ENCODE measurements at places on chromosomes 6 and 20.

DNA sequence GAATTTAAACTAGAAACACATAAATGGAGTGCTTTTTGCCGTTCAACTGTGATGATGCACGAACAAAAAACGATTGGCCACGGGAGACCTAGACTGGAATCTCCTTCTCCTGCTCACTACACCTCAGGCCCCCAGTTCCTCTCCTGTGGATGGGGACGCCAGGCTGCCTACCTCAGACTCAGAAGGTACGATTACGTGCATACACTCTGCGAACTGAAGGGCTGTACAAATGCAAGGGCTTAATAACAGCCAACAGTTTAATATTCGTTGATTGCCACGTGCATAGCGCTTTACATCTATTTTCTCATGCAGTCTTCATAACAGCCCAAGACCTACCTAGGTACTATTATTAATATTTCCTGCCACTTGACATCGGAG lies 495 bp upstream of the ARMC2 start:
- DNase-seq = no peak

- DNase-seq = no peak
Measured at GRCh38 chr20:14717134-14717999, 380.0 kb upstream of the FLRT3 start.

DNA sequence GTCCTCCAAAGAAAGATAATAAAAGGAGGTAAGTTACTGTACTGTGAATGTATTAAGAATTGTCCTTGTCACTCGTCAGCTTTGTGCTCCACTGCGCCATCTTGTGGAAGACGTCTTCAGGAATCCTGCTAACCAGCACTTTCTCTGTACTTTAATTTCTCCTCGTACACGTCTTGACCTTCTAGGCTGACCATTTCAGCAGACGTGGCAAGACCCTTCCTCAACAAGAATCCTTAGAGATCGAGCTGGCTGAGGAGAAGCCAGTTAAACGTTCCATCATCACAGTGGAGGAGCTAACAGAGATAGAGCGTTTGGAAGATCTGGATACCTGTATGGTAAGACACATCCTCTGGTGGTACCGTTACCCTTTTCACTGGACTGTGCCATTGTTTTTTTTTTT lies 95.5 kb upstream of the SCGN start:
- peak; percentile 61 for DNase-seq

GRCh38 chr20:37207171-37207570 lies 27.8 kb upstream of the MROH8 start:
- no peak for DNase-seq

GRCh38 chr20:7226156-7226555 lies 458.7 kb downstream of the BMP2 start:
- DNase-seq = no peak

DNA sequence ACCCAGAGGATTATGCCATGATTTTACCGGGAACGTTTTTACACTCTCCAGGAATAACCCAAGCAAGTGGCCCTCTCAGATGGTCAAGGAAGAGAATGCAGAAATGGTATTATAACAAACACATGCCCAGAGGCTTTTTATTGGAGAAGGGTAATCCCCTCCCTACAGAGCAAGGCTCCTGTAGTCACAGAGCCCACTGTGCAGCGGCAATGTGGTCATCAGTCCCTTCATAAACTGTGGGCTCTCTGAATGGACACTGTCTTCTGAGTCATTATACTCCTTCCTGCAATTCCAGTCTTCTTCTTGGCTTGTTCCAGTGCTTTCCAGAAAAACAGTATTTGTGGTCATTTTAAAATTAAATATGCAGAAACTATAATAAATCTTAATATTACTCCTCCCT lies 74.7 kb downstream of the LAMA4 start:
- DNase-seq = no peak

DNA sequence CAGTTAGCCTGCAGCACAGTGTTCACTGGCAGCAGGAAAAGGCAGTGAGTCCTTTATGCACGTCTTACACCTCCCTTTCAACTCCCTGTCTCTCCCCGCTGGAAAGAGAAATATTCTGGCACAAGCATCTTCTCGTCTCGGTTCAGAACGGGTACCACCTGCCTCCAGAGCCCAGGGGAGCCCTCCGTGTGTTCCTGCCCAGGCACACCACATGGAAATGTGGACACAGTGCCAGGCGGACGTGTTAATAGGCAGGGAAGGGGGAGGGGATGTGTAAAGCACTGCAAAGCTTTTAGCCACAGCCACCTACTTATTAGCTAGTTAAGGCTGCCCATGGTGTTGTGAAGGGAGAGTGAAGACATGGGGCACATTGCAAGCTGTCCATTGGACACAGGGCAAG lies 219.7 kb downstream of the FARS2 start:
- DNase-seq = no peak

GRCh38 chr6:26193467-26194328 lies 106.5 kb downstream of the HFE start:
- no peak for DNase-seq

- no peak for DNase-seq
Measured at GRCh38 chr6:129504456-129504855, 205.5 kb downstream of the ARHGAP18 start.

GRCh38 chr6:48184648-48185047 lies 73.7 kb upstream of the PTCHD4 start:
- DNase-seq = no peak

DNA sequence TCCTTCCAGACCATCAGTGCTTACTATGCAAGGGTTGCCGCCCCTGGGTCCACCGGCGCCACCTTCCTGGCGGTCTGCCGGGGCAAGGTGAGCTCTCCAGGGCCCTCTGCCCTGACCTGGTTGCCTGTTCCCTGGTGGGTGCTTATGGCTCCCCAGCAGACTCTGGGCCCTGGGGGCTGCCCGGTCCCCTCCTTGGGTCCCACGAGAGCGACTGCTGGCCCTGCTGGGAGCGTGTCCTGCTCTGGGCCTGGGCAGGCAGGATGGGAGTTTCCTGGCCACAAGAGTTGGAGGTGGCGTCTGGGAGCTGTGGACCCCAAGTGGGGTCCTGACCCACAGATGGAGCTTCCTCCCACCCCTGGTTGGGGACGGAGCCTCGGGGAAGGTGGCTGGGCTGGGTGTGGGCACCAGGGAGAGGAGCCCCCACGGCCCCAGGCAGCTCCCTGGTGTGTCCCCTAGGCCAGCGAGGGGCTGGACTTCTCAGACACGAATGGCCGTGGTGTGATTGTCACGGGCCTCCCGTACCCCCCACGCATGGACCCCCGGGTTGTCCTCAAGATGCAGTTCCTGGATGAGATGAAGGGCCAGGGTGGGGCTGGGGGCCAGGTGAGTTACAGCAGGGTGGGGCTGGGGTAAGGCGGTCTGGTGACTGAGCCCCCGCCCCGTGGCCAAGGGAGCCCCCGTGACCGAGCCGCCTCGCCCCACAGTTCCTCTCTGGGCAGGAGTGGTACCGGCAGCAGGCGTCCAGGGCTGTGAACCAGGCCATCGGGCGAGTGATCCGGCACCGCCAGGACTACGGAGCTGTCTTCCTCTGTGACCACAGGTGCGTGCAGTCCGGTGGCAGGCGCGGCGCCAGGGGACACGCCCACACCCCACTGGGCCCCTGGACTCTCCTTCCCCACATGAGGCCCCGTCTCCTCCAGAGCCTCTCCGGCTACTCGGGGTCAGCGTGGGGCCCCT lies 7.1 kb upstream of the TNFRSF6B start:
- no peak for DNase-seq

DNA sequence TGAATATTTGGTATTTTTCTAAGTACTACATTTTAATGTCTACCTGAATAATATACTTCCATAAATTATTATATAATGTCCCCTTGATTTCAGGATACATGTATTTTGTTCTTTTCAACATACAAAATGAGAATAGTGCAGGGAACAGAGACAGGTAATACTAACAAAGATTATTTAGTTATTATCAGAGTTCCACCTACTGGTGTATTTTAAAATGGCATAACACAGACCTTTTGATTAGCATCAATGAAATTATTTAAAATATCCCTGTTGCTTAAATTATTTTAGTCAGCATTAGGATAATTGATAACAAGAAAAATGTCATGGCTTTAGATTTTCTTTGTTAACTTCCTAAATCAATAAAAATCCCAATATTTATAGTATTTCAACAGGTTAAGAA lies 184.0 kb downstream of the PRDM13 start:
- DNase-seq = no peak

GRCh38 chr6:148790404-148790803 lies 43.6 kb downstream of the UST start:
- no peak for DNase-seq

DNA sequence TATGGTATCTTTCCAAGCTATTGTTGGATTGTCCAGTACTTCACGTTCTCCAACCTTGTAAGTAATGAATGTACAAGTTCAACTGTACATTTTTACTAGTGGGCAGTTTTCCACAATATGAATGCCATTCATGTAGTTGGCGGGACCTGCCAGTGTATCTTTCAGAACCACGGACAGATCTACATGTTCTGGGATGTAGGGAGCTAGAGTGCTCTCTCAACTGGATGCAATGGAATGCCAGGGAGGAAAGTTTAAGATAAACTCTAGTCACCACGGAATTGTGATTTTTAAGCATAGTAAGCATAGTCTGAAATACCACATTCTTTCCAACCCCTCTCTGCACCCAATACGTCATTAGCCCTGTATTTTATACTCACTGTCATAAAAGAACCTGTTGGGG lies 21.5 kb upstream of the HLA-C start:
- no peak for DNase-seq

DNA sequence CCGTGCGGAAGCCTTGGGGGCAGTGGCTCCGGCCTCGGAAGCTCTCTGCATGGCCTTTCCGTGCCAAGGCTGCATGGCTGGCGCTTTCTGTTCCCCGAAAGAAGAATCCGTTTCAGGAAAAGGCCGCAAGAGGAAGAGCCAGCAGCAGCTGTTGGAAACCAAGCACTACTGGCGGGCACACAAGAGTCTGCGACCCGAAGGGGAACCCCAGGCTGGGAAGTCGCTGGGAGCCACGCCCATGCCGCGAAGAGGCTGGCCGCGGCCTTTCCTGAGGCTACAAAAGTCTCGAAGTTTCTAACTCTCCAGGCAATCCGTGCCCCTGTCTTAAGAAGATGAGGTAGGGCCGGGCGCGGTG lies at the start of gene CGAS:
Gene CGAS (minus strand): TSS at position 191 of the 355 bp plus-strand sequence. CDS start 116 bp downstream, at position 75.
- peak; percentile 59 for DNase-seq

DNA sequence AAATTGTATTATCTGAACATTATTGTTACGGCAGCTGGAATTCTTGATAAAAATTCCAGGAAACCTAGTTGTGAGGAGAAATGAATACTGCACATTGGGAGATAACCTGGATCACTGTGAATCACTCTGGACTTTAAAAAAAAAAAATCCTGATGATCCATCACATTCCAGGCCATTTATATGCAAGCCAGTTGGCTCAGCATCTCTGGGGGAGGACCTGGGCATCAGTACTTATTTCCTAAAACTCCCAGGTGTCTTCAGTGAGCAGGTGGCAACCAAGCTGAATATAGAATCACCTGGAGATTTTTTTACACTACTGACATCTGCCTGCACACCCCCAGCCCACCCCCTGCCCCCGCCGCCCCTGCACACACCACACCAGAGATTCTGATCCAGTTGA lies 39.1 kb upstream of the SIRT5 start:
- no peak for DNase-seq

DNA sequence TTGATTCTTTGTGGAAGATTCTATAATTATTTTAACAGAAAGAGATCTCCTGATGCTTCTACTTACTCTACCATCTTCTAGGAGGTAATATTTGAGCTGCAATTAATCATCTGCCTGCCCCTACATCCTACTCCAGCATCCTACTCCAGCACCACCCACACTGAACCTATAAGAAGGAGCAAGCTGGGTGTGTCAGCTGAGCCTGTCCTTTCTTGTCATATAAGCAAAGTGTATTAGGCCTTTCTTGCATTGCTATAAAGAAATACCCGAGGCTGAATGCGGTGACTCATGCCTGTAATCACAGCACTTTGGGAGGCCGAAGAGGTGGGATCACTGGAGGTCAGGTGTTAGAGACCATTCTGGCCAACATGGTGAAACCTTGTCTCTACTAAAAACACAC lies 84.2 kb upstream of the ARG1 start:
- no peak for DNase-seq

- DNase-seq = no peak
Measured at GRCh38 chr6:20056350-20056992, 155.8 kb downstream of the MBOAT1 start.

DNA sequence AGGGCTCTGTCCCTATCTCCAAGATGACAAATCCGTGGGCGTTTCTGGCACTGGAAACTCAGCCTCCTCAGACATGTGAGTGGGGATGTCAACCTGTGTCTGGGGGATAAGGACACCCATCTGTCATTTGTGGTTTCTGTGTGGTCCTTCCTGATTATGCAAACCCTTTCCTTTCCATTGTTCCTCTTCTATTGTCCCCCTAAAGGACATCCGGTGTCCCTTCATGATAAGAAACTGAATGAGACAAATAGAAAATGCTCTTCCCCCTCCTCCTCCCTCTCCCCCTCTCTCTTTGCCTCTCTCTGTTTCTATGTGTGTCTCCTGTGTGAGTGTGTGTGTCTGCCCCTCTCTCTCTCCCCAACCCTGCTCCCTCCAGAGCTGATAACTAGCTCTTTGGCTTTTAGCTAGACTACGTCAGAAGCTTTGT lies 11.5 kb upstream of the GLP1R start:
- DNase-seq = no peak

DNA sequence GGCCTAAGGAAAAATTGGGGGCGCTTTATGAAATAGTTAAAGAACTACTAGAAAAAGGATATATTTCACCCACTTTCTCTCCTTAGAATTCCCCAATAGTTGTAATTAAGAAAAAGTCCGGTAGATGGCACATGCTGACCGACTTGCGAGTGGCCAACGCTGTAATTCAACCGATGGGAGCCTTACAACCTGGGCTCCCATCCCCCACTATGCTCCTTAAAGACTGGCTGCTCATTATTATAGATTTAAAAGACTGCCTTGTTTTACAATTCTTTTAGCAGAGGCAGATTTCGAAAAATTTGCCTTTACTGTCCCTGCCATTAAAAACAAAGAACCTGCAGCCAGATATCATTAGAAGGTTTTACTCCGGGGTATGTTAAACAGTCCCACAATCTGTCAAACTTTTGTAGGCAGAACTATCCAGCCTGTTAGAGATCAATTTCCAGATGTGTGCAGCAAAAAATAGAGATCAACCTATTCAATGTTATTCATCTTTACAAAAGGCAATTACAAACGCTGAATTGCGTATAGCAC lies 58.5 kb upstream of the PRSS16 start:
- DNase-seq = peak; percentile 33

DNA sequence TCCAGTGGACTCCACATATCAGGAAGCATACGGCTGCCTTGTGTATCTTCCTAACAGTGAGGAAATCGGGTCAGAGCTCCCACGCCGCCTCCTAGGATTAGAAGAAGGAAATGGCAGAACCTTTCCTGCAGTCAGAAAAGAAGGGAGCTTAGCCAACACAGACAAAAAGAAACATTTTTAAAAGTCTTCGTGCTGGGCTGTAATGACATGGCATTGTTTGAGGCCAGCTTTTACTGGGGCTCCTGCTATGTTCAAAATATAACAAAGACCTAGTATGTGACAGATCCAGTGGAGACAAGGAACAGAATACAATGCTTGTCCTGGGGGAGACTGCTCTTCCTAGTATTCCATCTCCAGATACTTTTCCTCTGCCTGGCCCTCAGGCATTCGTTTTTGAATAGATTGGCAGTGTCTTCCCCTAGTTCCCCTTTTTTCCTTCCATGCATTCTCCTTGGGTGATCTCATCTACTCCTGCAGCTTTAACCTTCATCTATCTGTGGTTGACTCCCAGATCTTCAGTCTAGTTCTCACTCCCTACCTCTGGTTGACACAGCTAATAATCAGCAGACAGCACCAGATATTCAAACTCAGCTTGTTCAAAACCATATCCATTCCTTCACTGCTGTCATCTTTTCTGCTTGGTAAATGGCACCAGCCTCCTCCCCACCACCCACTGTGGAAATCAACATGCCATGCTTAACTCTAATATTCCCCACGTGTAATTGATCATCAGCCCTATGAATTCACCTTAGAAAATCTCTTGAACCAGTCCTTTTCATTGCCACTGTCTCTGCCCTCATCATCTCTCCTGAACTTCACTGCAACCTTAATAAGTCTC lies 94.5 kb upstream of the VSTM2L start:
- no peak for DNase-seq

Data from activated CD4-positive, alpha-beta T cell treated with anti-CD3 and anti-CD28 coated beads for 1 hour (primary cell).